ENCODE measurements at places on chromosomes 1 and 21.

DNA sequence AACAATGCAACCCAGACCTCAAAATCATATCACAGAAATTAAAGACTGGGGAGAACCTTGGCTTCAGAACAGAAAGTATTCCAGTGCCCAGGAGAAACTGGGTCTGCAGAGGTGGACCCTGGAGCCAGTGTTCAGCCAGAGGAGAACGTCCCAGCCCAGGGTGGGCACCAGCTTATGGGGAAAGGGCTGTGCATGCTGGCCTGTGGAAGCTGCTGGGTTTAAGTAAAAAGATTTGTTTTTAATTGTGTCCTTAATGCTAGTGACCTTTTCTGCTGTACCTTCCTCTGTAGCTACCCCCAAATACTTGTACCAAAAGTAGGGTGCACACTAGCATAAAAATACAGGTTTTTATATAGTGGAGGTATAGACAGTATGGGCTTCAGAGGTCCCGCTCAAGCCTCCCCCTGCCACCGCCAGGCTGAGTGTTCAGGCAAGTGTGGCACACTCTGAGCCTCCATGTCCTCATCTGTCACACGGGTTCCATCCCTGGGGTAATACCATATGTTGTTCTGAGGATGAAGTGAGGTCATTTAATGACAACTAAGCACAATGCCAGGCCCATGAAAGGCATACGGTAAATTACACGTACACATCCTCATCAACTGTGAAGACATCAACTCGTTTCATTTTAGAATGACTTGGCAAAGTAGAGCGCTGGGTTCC is 47.0 kb downstream of the SLC37A1 start:
- no peak for DNase-seq

DNA sequence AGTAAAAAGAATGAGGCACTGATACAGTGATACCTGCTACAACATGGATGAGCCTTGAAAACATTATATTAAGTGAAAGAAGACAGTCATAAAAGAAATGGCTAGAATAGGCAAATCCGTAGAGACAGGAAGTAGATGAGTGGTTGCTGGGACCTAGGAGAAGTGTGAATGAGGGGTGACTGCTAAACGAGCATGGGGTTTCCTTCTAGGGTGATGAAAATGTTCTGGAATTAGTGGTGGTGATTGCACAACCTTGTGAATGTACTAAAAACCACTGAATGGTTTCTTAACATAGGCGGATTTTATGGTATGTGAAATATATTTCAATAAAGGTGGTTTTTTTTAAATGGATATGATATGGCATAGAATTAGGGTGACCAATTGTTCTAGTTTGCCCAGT is 12.6 kb upstream of the SERINC2 start:
- no peak for DNase-seq

DNA sequence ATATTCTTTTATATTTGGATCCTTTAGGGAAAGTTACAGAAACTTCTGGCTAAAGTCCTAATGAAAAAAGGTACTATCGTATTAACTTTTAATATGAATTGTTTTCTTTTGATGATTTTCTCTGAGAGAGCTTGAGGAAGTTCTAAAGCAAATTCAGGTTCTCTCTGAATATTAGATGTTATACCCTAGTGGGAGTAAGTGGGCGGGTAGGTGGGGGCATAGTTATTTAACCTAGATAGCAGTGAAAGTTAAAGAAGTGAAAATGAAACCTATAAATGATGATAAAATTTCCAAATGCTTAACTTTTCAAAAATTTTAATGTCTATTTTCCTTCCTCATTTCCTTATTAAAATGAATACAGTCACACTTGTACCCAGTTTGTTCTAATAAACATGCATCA is 26.2 kb upstream of the B3GALT2 start:
- DNase-seq: no peak

DNA sequence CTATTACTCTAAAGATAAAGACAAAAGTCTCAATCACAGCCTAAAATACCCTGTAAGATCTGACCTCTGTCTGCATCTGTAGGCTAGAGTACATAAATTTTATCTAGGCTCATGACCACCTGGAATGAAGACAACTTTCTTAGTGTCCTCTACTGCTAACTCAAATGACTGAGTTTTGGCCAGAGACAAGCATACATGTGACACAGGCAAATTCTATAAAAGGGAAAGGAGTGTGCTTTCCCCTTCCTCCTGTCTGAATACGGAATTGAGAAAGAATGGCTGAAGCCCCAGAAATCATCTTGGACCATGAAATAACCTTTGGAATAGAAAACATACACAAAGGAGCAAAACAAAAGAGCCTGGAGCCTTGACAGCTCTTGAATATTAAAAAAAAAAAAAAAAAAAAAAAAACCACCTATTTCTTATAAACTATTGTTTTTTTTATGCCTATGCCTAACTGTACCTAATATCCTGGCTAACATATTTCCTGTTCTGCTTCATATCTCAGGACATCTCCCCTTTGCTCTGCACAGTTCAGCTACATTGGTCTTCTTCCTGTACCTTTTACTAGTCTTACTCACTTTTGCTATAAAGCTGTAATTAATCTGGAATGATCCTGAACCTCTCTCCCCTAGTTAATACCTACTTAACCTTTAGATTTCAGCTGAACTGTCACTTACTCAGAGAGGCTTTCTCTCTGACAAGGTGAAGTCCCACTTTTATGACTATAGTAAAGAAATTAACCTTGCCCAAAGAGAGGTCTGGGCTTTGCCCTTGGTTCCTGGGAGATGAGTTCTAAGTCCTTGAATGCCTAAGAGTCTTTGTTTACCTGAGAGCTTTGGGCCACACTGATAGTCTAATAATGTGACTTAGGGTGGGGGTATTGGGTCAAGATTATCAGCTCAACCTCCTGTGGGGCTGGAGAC is 16.1 kb downstream of the UCHL5 start:
- DNase-seq: no peak

DNA sequence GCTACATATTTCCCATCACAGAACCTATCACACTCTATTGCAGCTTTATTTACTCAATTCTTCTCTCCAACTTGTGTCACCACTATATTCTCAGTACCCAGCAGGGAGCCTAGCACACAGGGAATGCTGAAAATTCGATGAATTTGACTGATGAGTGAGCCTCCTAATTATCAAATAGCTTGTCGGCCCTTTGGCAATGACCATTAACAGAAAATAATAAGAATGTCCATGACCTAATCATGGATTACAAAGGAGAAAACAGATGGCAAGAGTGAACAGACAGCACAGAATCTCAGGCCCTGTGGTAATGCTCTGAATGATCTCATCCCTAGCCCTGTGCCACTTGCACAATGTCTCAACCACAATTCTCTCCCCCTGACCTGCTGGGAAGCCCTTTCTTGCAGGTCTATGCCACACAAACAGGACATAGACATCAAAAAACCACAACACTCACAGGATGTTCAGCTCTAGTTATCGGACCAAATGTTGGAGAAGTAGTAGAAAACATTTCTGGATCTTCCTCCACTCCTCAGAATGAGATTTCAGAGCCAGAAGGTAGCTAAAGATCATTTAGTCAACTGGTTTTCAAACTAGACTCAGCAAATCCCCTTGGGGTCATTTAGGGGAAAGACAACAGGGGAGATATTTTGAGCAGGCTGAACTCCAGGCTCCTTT is 68.4 kb downstream of the LUZP1 start:
- DNase-seq: peak; percentile 31

DNA sequence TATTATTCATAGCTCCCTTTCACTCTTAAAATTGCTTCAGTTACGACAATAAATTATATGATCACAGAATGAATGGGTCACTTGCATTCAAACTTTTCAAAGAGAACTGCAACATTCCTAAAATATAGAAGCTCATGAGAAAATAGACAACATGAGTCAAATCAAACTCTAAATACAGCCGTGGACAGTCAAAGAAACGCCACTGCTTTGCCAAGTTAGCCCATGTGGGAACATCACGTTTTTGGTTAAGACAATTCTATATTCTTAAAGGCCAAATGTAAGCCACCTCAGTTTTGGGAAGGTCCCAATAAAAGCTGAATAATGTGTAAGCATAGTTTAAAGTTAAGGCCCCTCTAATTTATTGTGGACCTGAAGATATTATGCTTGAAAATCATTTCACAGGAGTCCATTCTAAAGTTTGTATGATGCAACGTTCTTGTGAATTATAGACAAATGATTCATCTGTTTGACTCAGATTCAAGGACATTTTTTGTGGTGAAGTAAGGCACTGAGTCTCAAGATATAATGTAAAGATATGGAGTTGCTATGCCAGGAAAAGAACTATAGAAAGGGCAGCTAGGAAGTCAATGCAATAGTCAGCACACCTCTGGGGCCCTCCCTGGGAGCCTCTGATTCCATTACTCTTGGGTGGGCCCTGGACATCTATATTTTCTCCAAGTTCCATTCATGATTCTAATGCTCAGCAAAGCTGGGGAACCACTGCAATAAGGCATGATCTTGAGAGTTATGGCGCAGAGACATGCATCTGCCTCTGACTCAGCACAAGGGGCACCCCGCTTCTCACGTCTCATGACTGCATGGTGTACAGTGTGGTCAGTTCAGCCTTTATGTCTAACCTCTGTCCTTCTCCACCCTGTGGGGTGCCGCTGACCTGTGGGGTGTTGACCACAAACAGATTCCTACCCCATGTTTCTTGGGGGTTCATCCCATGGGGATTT is 33.9 kb downstream of the ETS2 start:
- no peak for DNase-seq

DNA sequence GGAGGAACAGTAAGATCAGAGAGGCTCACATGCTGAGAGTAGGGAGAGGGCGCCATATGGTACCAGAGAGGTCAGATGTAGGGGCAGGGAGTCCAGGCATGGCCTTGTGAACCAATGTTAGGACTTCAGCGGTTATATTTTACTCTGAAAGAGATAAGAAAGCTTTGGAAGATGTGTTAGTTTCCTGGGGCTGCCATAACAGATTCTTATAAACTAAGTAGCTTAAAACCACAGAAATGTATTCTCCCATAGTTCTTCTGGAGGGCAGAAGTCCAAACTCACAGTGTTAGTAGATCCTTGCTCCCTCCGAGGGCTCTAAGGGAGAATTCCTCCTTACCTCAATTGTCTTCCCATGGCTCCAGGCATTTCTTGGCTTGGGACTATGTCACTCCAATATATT is 502.5 kb upstream of the ADGRL2 start:
- DNase-seq: no peak

GRCh38 chr1:17763995-17764394 is 8.9 kb downstream of the ACTL8 start:
- no peak for DNase-seq

- DNase-seq: no peak
These were observed 159.8 kb upstream of the SGIP1 start for GRCh38 chr1:66374148-66374547.

DNA sequence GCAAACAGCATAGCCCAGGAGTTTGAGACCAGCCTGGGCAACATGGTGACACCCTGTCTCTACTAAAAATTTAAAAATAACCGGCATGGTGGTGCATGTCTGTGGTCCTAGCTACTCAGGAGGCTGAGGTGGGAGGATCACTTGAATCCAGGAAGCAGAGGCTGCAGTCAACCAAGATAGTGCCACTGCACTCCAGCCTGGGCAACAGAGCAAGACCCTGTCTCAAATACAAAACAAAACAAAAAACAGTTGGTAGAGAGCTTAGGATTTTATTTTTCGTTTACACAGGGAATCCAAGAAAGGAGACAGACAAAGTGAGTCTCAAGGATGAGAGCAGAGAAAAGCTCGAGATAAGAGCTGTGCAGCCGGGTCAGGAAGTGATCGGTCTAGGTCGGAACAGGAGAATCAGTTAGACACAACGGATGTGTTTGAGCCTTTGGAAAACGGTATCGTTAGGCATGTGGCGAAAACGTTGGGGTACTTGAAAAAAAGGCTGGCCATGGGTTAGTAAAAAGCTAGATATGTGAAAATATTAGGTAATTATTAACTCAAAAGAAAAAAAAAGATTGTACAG is 1.7 kb upstream of the MIB2 start:
- no peak for DNase-seq
